ENCODE measurements at places on chromosomes 7 and 10. TPM values are rescaled to one million over a fixed set of nuclear protein-coding genes. Genes with fewer than 3 reads are reported as not detected.

Gene ASZ1
- not detected for total RNA-seq

Gene PNLIPRP2
- not detected for total RNA-seq

Gene GTPBP4
- total RNA-seq, result 71.7 TPM

DNA sequence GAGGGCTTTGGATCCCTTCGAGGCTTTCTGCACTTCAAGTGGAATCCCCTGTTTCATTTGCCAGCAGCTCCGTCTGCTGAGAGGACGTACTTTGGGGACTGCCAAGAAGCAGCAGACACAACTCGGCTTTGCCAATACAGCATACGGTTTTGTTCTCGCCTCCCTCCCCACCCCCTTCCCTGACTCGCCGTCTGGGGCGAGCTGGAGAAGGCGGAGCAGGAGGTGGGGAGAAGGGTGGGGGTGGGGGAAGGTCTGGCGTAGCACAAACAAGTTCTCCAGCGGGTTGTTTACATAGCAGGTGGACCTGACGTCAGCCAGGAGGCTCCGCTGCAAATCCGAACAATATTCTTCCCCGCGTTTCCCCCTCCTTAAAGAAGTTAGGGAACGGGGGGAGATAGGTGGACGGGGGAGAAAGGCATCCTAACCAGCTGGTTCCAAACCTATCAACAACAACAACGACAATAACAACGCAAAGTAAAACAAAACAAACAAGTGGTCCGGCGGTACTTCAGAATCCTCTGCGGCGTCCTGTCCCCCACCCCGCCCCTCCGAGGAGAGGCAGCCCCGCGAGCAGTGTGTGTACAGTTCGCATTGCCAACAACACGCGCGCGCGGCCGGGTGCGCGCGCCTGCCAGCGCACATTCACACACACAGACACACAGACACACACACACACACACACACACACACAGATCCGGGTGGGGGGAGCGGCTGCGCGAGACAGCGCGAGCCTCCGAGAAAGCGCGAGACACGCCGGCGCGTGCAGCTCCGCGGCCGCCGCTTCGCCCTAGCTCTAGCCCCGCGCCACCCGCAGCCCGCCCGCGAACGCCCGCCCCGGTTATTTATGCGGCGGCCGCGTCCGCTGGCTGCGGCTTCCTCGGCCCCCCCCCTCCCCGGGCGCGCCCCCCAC is 167.0 kb upstream of the PPP1R3A start:
- H3K36me3 ChIP-seq, result no peaks in the 10 kb centered on the region
- H3K27me3 ChIP-seq, result peaks cover 52% of the 10 kb centered on the region
- H3K4me1 ChIP-seq, result peaks cover 4% of the 10 kb centered on the region
- DNase-seq, result peak; percentile 61
- H3K4me3 ChIP-seq, result peak overlapping the region; percentile 66
- no peak overlapping the region for H3K27ac ChIP-seq

DNA sequence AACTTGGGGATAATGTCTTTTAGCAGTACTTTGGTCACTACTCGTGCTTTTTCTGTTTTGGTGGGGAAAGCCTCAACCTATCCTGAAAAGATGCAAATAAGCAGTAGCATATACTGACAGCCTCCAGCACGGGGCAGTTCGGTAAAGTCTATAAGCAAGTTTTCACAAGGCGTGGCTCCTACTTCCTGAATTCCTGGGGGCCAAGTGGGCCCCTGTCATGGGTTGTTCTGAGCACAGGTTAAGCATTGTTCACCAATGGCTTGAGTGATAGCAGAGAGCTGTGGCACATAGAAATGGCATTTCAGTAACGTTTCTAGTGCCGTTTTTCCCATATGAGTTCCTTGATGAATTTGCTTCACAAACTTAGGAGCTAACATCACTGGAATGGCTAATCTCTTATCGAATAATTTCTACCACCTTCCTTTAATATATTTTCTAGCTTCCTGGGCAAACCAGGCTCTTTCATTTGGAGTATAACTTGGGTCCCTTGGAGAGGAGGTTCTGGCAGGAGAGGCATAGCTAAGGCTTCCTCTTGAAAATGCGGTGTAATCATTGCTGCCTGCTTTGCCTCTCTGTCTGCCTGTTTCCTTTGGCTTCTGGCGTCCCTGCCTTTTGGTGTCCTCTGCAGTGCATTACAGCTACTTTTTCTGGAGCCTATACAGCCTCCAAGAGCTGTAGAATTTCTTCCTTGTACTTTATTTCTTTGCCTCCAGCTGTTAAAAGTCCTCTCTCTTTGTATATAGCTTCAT is 11.7 kb upstream of the ZNF239 start:
- H3K4me3 ChIP-seq, result no peak overlapping the region
- no peaks in the 10 kb centered on the region for H3K4me1 ChIP-seq
- H3K27ac ChIP-seq, result no peak overlapping the region
- H3K36me3 ChIP-seq, result no peaks in the 10 kb centered on the region
- no peaks in the 10 kb centered on the region for H3K27me3 ChIP-seq
- no peak for DNase-seq

GRCh38 chr10:86312701-86313270 is 53.8 kb downstream of the GRID1 start:
- no peaks in the 10 kb centered on the region for H3K36me3 ChIP-seq
- no peak for DNase-seq
- no peaks in the 10 kb centered on the region for H3K27me3 ChIP-seq
- no peaks in the 10 kb centered on the region for H3K4me1 ChIP-seq
- H3K4me3 ChIP-seq, result no peak overlapping the region
- H3K27ac ChIP-seq, result no peak overlapping the region

Data from IMR-90 (cell line).